ENCODE measurements at places on chromosomes 1 and 21.

DNA sequence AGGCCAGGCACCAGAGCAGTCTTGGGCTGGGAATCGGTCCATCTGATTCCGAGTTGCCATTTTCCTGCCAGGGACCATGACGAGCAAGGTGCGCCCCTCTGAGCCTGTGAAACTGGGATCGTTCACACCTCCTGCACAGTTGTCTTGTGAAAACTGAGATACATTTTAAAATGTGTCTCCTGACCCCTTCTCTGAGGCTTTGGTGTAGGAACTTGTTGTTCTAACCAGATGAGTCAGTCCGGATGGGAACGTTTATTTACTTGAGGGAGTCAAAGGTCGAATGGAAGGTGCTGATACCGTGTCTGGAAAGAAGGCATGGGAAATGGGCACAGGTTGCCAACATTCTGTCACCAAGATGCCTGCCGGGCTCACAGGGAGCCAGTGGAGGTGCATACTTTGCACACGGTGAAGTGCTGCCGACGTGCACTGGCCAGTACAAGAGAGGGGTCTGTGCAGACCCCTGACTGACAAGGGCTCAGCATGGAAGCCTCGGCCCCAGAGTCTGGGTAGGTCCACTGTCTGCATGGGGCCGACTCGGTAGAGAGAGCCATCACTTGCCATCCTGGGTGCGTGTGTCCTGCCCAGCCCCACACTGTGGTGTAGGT, 7.4 kb upstream of the KCNN3 start:
- no peak for DNase-seq

- no peak for DNase-seq
Observed at GRCh38 chr21:44051462-44051941, 39.4 kb downstream of the TRAPPC10 start.

GRCh38 chr1:235917267-235917811, 50.6 kb upstream of the LYST start:
- DNase-seq = no peak

DNA sequence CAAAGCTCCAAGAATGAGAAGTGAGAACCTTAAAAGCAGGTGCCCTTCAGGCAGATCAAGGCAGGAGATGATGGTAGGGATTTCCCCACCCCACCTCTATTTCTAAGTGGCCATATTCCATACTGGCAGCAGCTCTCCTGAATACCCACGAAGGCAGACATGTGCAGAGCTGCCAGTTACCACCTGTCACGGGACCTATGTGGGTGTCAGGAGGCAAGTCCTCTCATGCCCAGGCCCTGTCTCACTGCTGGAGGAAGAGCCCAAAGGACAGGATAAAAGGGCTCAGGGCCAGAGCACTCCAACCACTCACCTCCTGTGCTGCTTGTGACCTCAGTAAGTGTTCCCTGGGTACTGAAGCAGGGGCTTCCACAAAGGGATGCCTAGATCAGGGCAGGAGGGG, 721 bp upstream of the LCE1B start:
- no peak for DNase-seq

DNA sequence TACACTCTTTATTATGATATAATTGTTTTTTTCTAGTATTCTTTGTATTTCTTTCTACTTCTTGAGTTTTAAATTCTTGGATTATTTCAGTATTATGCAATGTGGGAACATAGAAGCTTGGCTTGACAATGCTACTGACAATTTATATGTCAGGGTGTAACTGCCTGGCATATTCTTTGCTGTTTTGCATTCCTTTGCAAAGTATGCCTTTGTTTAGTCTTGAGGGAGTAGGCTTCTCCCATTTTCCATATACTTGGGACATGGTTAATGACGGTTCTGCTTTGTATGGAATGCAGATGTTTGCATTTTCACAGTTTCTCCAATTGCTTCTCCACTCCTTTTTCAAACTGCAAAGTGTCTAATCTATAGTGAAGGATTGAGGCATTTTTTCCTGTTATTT, 109.8 kb downstream of the HMCN1 start:
- DNase-seq = no peak

DNA sequence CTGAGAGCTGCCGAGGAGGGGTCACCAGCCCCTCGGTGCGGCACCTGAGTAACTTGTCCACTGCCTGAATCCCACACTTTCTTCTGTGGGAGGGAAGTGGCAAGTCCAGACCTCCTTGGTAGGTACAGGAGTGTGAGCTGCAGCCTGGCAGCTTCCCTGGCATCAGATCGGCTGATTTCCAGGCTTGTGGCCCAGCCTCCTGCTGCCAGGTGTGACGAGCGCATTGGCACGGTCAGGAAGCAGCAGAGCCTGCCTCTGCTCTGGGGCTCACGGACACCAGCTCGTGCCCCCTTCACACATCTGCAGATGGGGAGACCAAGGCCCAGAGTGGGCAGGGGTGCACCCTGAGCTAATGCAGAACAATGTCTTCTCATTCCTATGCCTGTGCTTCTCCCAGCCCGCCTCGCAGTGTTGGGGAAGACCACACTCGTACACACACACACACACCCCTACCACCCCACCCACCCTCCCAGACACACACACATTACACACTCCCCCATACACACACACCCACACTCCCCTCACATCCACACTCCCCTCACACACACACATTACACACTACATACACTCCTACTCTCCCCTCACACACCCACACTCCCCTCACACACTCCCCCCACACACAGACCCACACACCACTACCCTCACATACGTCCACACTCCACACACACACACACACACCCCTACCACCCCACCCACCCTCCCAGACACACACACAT, 33.1 kb upstream of the SELENON start:
- DNase-seq = no peak

- no peak for DNase-seq
Observed at GRCh38 chr1:47651311-47652089, 213.7 kb downstream of the FOXD2 start.

DNA sequence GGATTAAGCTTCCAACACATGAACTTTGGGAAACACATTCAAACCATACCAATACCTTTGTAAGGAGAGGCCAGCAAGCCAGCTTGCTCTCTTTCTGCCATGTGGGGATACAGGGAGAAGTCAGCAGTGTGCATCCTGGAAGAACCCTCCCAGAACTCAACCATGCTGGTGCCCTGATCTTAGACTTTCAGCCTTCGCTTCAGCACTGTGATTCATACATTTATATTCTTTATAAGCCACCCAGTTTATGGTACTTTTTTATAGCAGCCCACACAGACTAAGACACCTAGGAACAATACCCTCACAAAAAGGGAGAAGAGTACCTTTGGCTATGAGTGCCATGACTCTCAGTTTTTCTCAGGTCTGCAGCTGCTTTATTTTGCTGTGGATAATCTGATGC, 35.9 kb downstream of the C1orf87 start:
- no peak for DNase-seq

DNA sequence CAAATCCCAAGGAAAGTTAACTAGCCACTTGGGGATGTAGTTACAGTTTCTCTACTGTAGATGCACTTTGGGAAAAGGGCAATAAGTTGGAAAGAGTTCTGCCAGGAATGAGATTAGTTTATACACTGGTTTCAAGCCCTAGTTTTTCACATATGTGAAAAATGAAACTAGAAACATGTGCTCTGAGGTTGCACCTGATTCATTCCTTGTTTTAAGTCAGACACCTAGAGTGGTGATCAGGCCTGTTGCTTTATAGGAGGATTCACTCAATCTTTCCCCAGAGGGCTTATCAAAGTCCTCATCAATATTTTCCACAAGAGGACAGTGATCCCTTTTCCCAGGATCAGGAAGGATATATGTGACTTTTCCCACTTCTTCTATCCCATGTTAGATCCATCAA, 515.9 kb upstream of the PKN2 start:
- DNase-seq = no peak

GRCh38 chr1:60936163-60936562, 146.2 kb upstream of the NFIA start:
- DNase-seq = no peak

DNA sequence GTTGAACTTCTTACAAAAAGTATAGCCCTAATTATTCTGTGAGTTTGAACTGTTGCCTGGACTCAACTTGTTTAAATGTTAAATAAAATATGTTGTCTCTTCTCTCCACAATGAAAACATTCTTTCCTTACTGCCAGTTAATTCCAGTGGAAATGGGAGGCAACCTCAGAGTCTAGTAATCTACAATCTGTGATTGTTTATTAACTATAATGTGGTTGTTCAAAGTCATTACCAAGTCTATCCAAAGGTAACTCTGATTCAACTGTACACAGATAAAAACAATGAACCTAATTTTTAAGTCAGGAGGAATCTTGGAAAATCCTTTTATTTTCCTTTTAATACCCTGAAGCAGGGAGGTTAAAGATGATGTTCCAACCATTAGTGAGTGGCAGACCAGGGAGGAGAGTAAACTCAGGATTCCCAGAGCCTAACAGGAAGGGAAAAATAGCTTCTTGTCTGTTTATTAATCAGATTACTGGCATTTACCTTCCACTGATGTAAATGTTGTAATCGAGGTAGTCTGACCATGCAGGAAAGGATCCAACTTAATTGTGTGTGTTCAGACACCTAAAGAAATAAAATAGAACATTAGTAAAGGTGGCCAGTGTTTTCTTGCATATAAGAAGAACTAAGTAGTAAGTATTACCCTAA, 57.1 kb upstream of the TBX15 start:
- DNase-seq = no peak

GRCh38 chr1:218752126-218752525, 407.0 kb downstream of the TGFB2 start:
- no peak for DNase-seq

DNA sequence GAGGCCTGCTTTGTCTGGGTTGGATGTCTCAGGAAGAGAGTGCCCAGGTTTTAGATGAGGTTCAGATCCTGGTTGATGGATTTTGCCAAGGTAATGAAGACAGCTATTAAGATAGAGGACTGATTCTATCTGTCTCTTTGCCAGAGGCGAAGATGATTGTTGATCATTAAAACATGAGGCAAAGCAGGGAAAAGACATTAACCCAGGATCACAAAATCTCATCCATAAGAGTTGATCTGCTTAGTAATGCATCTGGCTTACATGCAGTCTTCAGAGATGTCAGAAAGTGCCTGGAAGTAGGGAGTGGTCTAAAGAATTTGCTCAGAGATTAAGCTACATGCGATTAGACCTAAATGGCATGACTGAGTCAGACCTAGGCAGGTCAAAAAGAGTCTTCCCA, 229.6 kb upstream of the PLD5 start:
- no peak for DNase-seq

GRCh38 chr1:8892026-8892425, 13.5 kb upstream of the ENO1 start:
- DNase-seq = no peak

Measured in activated CD4-positive, CD25-positive, alpha-beta regulatory T cell (primary cell).